AG10803 (cell line): ENCODE measurements at places on chromosomes 6 and 20.

DNA sequence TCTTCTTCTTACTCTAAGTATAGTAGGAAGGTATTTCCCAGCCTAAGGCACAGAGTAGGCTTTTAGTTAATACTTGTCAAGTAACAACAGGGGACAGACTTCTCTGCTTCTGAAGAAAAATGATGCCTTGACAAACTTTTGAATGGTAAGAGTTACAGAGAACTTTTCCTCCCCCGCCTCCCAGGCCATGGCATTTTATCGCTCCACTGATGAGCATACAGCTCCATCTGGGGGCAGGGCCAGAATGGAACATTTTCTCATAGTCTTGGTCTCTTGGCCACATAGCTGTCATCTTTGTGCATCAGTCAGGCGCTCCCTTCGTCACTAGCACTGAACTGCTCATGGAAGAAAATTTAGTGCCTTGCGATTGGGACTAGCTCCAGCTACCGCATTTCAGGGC is 1066.8 kb upstream of the CITED2 start:
- peak; percentile 94 for DNase-seq

DNA sequence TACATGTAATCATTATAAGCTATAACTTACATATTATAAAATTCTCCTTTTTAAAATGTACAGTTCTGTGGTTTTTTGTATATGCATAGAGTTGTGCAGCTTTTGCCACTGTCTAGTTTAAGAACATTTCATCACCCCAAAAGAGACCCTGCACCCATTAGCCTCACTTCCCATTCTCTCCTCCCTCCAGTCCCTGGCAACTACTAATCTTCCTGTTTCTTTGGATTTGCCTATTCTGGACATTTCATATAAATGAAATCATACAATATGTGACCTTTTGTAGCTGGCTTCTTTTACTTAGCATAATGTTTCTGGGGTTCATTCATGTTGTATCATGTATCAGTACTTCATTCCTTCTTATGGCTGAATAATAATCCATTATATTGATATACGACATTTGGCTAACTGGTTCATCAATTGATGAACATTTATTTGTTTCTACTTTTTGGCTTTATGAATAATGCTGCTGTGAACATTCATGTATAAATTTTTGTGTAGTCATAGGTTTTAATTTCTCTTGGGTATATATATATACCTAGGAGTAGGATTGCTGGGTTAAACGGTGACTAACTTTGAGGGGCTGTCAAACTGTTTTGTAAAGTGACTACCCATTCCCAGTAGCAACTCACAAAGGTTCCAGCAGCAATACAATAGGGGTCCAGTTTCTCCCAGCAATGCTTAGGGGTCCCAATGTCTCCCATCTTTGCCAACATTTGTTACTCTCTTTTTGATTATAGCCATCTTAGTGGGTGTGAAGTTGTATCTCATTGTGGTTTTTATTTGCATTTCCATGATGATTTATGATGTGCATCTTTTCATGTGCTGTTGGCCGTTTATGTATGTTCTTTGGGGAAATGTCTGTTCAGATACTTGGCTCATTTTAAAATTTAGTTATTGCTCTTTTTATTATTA is 10.7 kb downstream of the PTPRA start:
- DNase-seq = no peak

DNA sequence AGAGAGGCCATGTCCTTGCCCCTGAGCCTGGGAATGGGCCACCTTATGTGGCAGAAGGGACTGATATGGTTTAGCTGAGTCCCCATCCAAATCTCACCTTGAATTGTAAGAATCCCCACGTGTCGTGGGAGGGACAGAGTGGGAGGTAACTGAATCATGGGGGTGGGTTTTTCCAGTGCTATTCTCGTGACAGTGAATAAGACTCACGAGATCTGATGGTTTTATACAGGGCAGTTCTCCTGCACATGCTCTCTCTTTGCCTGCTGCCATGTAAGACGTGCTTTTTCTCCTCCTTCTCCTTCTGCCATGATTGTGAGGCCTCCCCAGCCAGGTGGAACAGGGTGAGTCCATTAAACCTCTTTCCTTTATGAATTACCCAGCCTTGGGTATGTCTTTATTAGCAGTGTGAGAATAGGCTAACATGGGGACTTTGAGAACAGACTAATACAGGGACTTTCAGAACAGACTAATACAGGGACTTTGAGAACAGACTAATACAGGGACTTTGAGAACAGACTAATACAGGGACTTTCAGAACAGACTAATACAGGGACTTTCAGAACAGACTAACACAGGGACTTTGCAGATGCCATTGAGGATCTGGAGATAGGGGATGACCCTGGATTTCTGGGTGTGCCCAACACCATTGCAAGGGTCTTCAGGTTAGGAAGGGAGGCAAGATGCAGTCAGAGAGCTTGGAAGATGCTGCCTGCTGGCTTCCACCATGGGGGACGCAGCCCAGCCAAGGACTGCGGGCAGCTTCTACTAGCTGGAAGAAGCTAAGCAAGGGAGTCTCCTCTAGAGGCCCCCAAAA is 86.9 kb downstream of the RAMACL start:
- no peak for DNase-seq

DNA sequence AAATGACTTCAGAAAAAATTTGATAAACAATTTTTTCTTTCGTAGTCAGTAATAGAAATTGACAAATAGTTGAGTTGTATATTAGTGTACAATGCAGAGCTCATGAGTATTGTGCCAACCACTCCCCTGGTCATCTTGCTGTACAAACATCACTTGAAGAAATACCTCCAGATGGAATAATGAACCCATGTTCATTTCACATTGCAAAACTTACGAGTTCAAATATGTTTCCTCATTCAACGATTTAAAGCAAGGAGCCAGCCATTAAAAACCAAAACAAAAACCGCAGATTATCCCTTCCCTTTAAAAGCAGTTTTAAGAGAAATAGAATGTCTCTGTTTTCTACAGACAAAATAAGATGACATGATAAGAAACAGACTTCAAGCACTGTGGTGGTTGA is 62.5 kb downstream of the RALGAPA2 start:
- no peak for DNase-seq

- no peak for DNase-seq
Observed at GRCh38 chr6:136969433-136969832, 47.3 kb downstream of the SLC35D3 start.

GRCh38 chr6:144797881-144798589 is 512.9 kb downstream of the UTRN start:
- peak; percentile 91 for DNase-seq

DNA sequence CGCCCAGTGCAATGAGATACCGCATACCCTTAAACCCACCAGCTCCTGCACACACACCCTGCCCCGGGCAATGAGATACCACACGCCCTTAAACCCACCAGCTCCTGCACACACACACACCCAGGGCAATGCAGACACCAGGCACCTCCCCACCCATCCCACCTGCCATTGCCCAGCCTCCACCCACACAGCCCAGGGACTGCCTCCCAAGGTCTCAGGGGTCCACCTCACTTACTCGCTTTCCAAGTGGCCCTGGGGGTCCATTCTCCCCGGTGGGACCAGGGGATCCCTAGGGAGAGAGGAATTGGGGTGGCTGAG is 24.0 kb downstream of the COL11A2 start:
- no peak for DNase-seq

- DNase-seq = no peak
Observed at GRCh38 chr6:31864818-31865204, 2.2 kb upstream of the NEU1 start.

DNA sequence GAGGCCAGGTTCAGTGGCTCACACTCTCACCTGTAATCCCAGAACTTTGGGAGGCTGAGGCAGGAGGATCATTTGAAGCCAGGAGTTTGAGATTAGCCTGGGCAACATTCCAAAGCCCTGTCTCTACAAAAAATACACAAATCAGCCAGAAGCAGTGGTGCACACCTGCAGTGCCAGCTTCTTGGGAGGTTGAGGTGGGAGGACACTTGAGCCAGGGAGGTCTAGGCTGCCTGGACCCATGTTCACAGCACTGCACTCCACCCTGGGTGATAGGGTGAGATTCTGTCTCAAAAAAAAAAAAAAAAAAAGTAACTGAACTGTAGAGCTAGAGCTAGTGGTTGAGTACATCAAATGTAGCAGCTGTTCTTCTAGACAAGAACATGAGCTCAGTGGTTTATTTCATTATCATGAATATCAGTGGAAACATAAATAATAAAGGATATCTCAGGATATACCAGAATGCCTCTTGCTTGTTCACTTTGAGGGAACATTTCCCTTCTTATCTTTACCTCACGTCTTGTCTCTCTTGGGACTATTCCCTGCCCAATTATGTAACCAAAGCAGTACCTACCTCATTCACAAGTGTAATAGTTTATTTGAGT is 17.6 kb downstream of the NANP start:
- no peak for DNase-seq

- DNase-seq = peak; percentile 99
Observed at GRCh38 chr6:37077905-37078296, 72.4 kb downstream of the FGD2 start.

DNA sequence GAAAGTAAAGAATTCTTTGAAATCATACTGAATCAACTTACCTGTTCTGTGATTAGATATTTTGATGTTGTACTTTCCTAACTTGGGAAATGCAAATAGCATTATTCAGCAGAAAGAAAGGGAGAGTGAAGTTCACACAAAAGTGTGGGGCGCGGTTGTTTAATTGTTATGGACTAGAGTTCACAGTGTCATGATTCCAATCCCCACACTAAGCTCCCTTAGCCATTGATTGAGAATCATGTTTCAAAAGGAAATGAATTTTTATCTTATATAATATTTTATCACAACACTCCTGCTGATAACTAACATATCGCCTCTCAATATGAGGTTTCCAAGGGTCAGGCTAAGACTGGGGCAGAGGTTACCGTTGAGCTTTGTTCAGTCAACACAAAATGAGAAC is 3.0 kb upstream of the GSTA5 start:
- no peak for DNase-seq

GRCh38 chr6:127190552-127190951 is 72.1 kb downstream of the RSPO3 start:
- DNase-seq = peak; percentile 71

DNA sequence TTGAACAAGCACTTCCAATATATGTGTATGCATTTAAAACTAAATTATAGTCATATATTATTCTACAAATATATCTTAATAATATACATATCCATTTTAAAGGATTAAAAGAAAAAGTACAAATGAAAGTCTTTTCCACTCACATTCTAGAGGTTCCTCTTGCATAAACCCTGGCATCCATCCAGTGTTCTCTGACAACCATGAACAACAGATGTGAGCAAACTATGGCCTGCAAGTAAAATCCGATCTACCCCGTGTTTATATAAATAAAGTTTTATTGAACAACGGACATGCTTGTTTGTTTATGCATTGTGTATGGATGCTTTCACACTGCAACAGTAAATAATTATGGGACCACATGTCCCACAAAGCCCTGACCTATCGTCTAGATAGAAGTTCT is 1122.3 kb downstream of the EPHA7 start:
- DNase-seq = peak; percentile 17

GRCh38 chr6:79034865-79035264 is 43.2 kb downstream of the PHIP start:
- peak; percentile 8 for DNase-seq

DNA sequence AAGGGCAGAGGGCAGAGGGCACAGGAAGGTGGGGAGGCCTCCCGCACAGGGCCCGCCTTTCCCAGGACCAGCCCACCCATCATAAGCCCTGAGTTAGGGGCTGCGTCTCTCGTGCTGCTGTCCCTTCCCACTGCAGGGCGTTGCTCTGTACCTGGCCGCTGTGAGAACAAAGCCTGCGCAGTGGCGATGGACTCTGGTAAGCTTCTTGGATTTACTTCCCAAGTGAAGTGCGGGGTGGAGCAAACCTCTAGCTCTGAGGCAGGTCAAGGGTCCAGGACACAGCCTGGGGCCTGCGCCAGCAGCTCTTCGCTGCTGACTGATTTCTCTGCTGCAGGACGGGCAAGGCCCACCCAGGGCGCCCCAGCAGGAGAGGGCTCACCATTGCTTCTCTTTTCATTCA is 23.9 kb downstream of the INSM1 start:
- DNase-seq = no peak

DNA sequence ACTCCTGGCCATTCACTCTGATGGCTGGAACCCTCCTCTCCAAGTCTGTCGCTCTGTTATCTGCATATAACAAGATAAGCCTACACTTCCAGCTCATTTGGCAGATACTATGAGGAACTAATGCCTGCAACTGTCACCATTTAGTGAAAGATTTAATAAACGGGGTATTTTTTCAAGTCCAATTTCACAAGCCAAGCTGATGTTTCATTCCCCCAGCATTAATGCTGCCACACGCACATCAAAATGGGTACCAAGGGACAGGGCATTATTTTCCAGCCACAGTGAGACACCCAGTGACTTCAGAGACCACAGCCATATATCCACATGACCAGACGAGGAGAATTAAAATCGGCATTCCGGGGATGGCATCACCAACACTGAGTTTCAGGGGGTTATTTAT is 175.5 kb downstream of the PTPRT start:
- DNase-seq = no peak

GRCh38 chr6:132484680-132485018 is 28.3 kb downstream of the STX7 start:
- DNase-seq = no peak

GRCh38 chr6:158381214-158381613 is 68.9 kb downstream of the TULP4 start:
- peak; percentile 7 for DNase-seq

DNA sequence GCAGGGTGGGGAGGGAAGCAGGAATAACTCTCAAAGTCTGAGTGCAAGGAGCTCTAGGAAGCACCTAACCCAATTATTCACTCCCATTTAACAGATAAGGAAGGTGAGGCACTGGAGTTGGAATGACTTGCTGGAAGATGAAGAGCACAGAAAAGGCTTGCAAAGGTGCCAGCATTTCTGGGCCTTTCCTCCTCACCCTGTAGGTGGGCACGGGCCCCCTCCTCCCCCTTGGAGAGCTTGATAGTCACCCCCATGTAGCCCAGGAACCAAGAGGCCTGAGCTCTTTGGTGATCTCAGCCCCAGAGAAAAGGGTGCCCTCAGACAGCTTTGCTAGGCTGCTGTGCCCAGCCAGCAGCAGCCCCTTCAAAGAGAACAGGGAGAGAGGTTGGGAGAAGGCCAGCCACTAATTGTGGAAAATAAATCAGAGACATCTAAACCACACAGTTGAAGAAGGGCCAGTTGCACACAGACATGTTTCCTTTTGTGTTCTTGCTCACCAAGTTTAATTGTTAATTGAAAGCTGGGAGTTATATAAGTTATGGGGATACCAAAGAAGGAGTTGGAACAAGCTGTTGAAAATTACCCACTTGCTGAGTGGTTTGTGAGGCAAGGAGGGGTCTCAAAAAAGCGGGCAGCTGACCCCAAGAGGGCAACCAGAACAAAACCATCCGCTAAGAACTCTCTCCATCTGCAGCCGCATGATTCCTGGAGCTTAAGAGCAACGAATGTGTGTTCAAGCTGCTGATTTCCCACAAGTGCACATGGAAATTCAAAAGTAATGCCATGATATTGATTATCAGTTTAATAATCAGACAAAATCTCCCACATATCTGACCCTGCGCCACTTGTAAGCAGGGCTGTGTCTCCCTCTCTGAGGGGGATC is 77.0 kb downstream of the MRPL14 start:
- DNase-seq = peak; percentile 77
